Chondrocyte (in vitro differentiated cells): ENCODE measurements at places on chromosomes 5 and 9. TPM values are rescaled to one million over a fixed set of nuclear protein-coding genes. Genes with fewer than 3 reads are reported as not detected.

GRCh38 chr9:126885131-126885641 lies 24.7 kb downstream of the ZBTB34 start:
- H3K4me3 ChIP-seq: no peak overlapping the region
- no peak overlapping the region for H3K27ac ChIP-seq
- H3K4me1 ChIP-seq: no peaks in the 10 kb centered on the region
- DNase-seq: no peak
- H3K27me3 ChIP-seq: no peaks in the 10 kb centered on the region

GRCh38 chr5:60457233-60457632 lies 242.7 kb downstream of the DEPDC1B start:
- no peak overlapping the region for H3K4me3 ChIP-seq
- no peaks in the 10 kb centered on the region for H3K27me3 ChIP-seq
- H3K36me3 ChIP-seq: peaks cover 3% of the 10 kb centered on the region
- H3K4me1 ChIP-seq: peaks cover 12% of the 10 kb centered on the region
- H3K27ac ChIP-seq: no peak overlapping the region

GRCh38 chr5:118095115-118095514 lies 893.2 kb downstream of the DTWD2 start:
- H3K4me1 ChIP-seq: no peaks in the 10 kb centered on the region
- no peak for DNase-seq
- no peaks in the 10 kb centered on the region for H3K36me3 ChIP-seq
- H3K27ac ChIP-seq: no peak overlapping the region
- no peak overlapping the region for H3K4me3 ChIP-seq

DNA sequence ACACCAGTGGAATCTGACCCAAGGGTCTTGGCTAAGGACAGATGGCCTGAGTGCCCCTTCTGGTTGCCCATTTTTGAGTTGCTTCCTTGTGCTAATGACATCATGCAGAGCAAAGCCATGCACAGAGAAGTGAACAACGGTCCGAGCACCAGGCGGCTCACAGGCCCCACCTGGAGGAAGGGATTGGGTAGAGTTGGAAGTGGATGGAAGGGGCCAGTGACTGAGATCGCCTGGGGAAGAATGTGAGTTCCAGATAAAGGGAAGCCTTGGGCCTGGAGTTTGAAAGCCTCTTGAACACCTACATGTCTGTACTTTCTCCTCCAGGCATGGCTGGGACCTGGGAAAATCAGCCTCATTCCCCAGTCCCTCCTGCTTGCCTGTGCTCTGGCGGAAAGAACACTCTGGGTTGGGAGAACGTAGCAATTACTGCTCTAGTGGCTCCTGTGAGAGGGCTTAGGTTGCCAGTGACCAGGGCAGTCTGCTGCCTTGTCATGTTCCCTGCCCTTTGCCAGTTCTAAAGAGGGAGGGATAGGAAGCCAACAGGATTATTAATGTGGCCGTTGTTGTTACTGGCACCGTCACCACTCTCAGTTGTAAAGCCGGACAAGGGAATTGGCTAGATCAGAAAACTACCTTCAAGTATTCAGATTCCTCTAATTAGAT lies 62.5 kb upstream of the PTPN3 start:
- DNase-seq: no peak
- H3K36me3 ChIP-seq: no peaks in the 10 kb centered on the region
- peaks cover 17% of the 10 kb centered on the region for H3K27me3 ChIP-seq
- H3K4me1 ChIP-seq: peaks cover 14% of the 10 kb centered on the region

- H3K36me3 ChIP-seq: no peaks in the 10 kb centered on the region
- peaks cover 16% of the 10 kb centered on the region for H3K4me1 ChIP-seq
- H3K27me3 ChIP-seq: no peaks in the 10 kb centered on the region
Measured at GRCh38 chr5:171499611-171500010, 80.2 kb downstream of the FGF18 start.

GRCh38 chr5:16794269-16794913 lies 141.7 kb downstream of the MYO10 start:
- H3K36me3 ChIP-seq: no peaks in the 10 kb centered on the region
- no peak for DNase-seq
- H3K27ac ChIP-seq: no peak overlapping the region
- no peak overlapping the region for H3K4me3 ChIP-seq
- peaks cover 25% of the 10 kb centered on the region for H3K4me1 ChIP-seq
- H3K27me3 ChIP-seq: no peaks in the 10 kb centered on the region

DNA sequence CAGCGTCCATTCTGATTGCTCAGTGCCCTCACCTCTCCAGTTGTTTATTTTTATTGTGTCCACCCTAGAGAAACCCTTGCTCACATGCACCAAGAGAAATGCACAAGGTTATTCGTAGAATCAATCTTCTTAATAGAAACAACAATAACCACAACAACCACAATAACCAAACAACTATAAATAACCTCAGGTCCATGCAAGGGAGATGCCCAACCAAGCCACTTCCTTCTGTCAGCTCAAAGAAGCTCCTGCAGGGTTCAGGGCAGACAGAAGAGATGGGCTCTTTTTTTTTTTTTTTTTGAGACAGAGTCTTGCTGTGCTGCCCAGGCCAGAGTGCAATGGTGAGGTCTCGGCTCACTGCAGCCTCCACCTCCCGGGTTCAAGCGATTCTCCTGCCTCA lies 14.9 kb upstream of the TCOF1 start:
- no peak overlapping the region for H3K4me3 ChIP-seq
- no peaks in the 10 kb centered on the region for H3K36me3 ChIP-seq
- no peaks in the 10 kb centered on the region for H3K4me1 ChIP-seq

DNA sequence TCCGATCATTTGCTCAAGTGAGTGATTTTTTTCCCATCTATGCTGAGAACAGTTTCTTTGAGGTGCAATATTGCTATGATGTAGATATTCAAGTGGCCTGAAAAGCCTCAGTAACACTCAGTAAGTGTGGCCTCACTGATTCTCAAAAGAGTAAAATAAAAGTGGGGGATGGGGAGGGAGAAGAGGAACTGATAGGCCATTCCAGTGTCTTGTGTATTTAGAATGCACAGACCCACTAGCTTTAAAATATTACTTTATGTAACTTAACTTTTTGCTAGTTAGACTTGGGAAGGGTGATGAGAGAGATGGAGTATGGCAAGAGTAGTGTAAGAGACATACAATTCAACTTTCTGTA lies 79.5 kb upstream of the ZNF608 start:
- H3K27ac ChIP-seq: no peak overlapping the region
- no peaks in the 10 kb centered on the region for H3K27me3 ChIP-seq
- no peak overlapping the region for H3K4me3 ChIP-seq
- peaks cover 25% of the 10 kb centered on the region for H3K4me1 ChIP-seq
- no peaks in the 10 kb centered on the region for H3K36me3 ChIP-seq

DNA sequence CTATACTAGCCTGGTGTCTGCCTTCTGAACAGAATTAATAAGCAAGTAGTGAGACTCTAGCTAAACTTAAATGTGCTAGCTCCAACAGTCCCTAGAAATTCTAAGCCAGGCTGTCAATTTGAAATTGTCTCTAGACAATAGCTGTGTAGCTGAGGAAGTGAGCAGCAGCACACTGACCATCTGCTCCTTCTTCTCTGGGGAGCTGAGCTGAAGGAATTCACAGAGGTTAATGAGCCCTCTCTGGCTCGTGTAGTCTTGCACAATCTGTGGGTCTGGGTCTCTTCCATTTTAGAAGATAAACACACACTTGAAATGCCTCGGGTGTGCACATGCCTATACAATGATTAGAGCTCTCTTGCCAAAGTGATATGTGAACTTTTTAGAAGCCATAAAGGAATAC lies 63.5 kb upstream of the BARX1 start:
- peaks cover 36% of the 10 kb centered on the region for H3K4me1 ChIP-seq
- no peaks in the 10 kb centered on the region for H3K36me3 ChIP-seq
- H3K27me3 ChIP-seq: no peaks in the 10 kb centered on the region
- no peak overlapping the region for H3K4me3 ChIP-seq
- peak overlapping the region; percentile 39 for H3K27ac ChIP-seq

The TCF7 gene
- total RNA-seq: 0.53 to 1.2 TPM (median 0.55 TPM) in 3 replicates

The AGTPBP1 gene
- 25.1 to 25.8 TPM (median 25.1 TPM) in 3 replicates for total RNA-seq

The DND1 gene
- 1.3 to 1.5 TPM (median 1.3 TPM) in 3 replicates for total RNA-seq

The SLCO6A1 gene
- total RNA-seq: 0.82 to 1.8 TPM (median 1.1 TPM) in 3 replicates

The TMEM171 gene
- 1.8 to 3.6 TPM (median 2.6 TPM) in 3 replicates for total RNA-seq
